ENCODE measurements at places on chromosomes 1 and 21. TPM values are rescaled to one million over a fixed set of nuclear protein-coding genes. Genes with fewer than 3 reads are reported as not detected.

Gene HSD3B1
- total RNA-seq, result not detected

Gene AGPAT3
- 16.7 TPM for total RNA-seq

Gene IVL
- not detected for total RNA-seq

Gene GRIK1
- total RNA-seq, result 1.0 TPM

Gene KRTAP12-3
- total RNA-seq, result not detected

Gene CCDC30
- total RNA-seq, result 1.0 TPM

Gene SELENBP1
- 74.6 TPM for total RNA-seq

Gene STUM
- 2.6 TPM for total RNA-seq

Gene DMRTA2
- under 0.01 TPM for total RNA-seq

Gene ZNF593OS
- total RNA-seq, result not detected

Gene DPT
- 74.6 TPM for total RNA-seq

Gene FOXJ3
- 65.2 TPM for total RNA-seq

Gene GREM2
- total RNA-seq, result 2.6 TPM

Gene CACHD1
- total RNA-seq, result 12.5 TPM

Gene LCE1F
- total RNA-seq, result not detected

Gene DNAI4
- total RNA-seq, result 12.5 TPM

All from skeletal muscle tissue (tissue), 5 donors.